ENCODE measurements at places on chromosomes 3 and 15.
A peak's percentile ranks its signal among the peaks of the same experiment; 100 is the strongest.

- no peak for DNase-seq
These were observed 61.0 kb downstream of the LIPC start for GRCh38 chr15:58492661-58493397.

DNA sequence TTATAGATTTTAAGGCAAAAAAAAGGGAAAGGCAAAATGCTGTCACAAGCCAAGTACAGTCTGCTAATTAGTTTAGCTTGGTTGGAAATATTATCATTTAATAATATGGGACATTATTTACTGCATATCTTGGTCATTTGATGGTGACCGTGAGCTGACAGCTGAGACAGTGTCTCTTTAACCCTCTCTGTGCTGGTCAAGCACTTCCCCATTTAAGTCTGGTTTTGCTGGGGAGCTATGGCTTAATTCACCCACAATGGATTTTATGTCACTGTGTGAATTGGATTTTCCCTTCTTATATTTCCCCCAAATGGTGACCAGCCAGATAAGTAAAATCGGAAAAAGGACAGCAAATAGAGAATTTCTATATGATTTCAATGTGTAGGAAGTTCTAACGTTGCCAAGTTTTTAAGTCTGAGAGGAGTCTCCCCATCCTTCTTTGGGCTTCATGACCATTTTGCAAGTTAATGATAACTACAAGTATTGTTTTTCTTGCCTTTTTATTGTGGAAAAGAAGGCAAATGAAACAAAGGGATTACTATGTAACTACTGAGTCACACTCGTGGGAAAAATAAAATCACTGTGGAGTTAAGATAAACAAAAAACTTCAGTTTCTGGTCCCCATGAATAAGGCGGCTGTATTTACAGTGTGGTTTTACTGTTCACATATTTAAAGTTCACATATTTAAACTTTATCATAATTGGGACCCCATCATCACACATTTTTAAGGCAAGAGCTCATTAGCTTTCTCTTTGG lies 373.5 kb downstream of the NR2F2 start:
- DNase-seq = no peak

DNA sequence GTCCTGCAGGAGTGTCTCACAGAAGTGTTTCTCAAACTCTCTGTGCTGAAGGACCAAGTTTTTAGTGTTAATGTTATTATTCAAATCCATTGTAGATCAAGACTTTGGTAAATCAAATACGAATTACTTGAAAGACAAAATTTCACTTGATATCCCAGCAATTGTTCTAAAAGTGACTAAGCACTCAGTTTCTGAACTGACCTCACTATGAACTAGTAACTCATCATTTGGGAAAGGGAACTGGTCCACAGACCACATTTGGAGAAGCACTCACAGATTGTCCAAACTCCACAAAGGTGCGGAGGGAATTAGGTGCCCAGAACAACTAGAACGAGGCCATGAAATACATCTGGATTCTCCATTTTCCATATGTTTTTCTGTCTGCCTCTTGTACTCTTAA lies 25.6 kb downstream of the FAM43A start:
- DNase-seq = no peak

DNA sequence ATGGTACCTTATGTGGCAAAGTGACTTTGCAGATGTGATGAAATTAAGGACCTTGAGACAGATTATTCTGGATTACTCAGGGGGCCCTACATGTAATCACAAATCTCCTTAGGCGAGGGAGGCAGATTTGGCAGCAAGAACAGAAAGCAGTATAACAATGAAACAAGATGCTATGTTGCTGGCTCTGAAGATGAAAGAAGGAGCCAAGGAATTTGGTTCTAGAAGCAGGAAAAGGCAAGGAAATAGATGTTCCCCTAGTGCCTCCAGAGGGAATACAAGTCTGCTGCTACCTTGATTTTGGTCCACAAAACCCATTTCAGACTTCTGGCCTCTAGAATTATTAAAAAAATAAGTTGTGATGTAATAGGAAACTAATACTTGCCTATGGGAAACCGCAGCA lies 64.5 kb downstream of the PIK3R4 start:
- DNase-seq = peak; percentile 28
